ENCODE measurements at places on chromosomes 7 and 10. TPM values are rescaled to one million over a fixed set of nuclear protein-coding genes. Genes with fewer than 3 reads are reported as not detected.

GIMAP6 gene
- total RNA-seq = 38.9 TPM

ABCA13 gene
- total RNA-seq = 23.2 TPM

DNA sequence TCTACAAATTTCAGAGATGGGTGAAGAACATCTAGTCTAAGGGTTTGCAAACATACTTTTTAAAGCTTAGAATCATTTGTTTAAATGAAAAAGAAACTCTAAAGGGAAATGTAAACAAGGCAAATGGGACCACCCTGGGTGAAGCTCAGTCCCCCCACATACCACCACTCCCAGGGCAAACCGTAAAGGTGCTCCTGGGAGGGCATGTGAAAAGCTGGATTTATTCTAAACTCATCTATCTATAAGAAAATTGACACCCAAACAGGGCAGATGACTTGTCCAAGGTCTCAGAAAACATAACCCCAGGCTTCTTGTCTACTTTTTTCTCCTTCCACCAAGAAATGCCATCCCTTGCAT is 223.3 kb upstream of the PRKCQ start:
- no peaks in the 10 kb centered on the region for H3K4me1 ChIP-seq
- H3K36me3 ChIP-seq = no peaks in the 10 kb centered on the region
- H3K27ac ChIP-seq = no peak overlapping the region
- no peak for DNase-seq
- no peak overlapping the region for H3K4me3 ChIP-seq

- no peaks in the 10 kb centered on the region for H3K27me3 ChIP-seq
- peaks cover 5% of the 10 kb centered on the region for H3K36me3 ChIP-seq
- H3K4me3 ChIP-seq = no peak overlapping the region
Observed at GRCh38 chr7:127810696-127811660, 159.0 kb downstream of the SND1 start.

DNA sequence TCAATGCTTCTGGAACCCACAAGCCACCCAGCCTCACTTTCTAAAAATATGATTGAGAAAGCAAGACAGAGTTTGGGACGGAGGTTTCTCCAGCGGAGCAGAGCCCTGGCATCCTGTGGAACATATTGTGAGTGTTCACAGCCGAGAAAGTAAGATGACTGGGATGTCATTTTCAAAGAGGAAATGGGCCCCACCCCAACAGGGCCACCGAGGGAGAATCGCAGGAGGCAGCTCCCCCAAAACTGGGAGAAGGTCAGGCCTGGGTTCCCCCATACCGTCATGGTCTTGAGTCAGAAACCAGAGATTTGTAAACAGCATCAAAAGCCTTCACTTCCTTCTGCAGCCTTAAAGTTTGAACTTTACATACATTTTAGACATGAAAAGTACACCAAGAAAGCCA is 560.0 kb downstream of the PTPRN2 start:
- no peak for DNase-seq
- no peak overlapping the region for H3K4me3 ChIP-seq
- no peaks in the 10 kb centered on the region for H3K36me3 ChIP-seq
- H3K27ac ChIP-seq = no peak overlapping the region

DNA sequence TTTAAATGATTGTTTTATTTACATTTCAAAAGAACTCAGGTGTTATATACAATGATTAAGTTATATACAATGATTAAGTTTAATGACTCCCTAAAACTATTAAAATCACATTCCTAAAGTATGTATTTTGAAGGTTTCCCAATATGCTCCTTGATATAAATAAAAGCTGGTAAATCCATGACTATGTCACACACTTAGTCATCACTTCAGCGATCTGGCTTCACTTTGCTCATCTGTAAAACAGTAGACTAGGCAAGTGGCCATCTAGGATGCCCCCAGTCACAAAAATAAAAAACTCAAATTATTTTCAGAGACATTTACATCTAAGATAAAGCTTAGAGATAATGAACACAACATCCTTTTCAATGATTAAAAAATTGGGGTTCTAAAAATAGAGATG is 10.8 kb downstream of the ICA1 start:
- no peaks in the 10 kb centered on the region for H3K4me1 ChIP-seq
- DNase-seq = no peak
- H3K4me3 ChIP-seq = no peak overlapping the region

GRCh38 chr10:5502571-5503476 is 3.5 kb upstream of the CALML5 start:
- H3K36me3 ChIP-seq = no peaks in the 10 kb centered on the region
- H3K4me3 ChIP-seq = no peak overlapping the region
- DNase-seq = no peak
- peaks cover 8% of the 10 kb centered on the region for H3K4me1 ChIP-seq

- no peaks in the 10 kb centered on the region for H3K27me3 ChIP-seq
- peaks cover 5% of the 10 kb centered on the region for H3K4me1 ChIP-seq
- peak; percentile 79 for DNase-seq
- no peak overlapping the region for H3K27ac ChIP-seq
Observed at GRCh38 chr7:30146127-30146612, 11.4 kb downstream of the MTURN start.

DNA sequence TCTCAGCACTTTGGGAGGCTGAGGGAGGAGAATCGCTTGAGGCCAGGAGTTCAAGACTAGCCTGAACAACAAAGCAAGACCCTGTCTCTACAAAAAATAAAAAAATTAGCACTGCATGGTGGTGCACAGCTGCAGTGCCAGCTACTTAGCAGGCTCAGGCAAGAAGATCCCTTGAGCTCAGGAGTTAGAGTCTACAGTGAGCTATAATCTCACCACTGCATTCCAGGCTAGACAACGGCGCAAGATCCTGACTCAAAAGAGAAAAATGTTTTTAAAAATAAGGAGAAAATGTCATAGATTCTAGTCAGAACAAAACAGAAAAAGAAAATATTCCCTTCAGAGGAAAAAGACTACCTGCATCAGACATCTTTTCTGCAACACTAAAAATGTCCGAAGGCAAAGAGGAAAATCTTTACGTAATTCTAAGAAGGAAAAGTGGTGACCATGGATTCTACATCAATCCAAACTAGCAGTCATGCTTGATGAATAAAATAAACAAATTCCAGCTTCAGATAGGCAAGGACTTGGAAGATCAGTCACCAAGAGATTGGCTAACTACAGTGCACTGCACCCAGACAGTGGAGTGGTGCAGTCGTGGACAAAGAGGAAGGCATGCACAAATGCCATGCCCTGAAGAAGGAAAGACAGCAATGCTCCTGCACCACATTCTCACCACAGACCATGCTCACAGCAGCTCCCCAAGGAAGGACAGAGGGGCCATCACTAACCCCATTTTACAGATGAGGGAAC is 54.3 kb downstream of the ERCC6 start:
- H3K27ac ChIP-seq = no peak overlapping the region
- H3K36me3 ChIP-seq = peaks cover 8% of the 10 kb centered on the region
- DNase-seq = no peak
- H3K27me3 ChIP-seq = no peaks in the 10 kb centered on the region
- H3K4me3 ChIP-seq = no peak overlapping the region

DNA sequence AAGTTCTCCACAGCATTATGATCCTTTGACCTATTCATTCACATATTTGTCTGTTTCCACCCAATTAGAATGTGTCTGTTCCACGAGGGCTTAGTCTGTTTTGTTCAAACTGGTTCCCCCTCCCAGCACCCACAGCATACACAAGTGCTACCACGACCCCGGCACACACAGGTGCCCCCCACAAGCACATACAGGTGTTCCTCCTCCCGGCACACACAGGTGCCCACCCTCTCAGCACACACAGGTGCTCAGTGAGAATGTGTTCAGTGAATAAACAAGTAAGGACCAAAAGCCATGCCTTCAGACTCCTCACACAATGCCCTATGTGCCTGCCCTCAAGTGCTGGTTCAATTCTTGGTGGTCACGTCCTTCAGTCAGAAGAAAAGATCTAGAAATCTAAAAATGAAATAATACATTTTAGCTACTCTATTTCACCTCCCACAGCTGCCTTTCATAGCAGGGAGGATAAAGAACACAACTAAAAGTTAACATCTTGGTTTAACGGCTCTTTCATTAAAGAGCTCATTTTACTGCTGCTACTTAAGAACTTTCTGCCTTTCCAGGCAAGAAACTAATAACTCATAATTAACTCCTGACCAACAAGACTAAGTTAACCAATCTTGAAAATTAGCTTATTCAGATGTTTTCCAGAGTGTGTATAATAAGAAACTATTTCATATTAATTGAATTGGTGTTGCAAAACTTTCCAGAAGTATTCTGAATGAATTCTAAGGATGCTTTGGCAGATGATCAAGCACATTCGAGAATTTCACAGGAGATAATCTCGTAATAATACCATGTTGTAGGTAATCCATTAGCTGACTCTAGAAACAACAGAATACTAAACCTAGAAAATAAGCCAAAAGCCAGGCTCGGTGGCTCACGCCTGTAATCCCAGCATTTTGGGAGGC is 2.3 kb downstream of the DNMBP start:
- H3K4me1 ChIP-seq = peaks cover 15% of the 10 kb centered on the region
- no peaks in the 10 kb centered on the region for H3K27me3 ChIP-seq
- H3K27ac ChIP-seq = peak overlapping the region; percentile 71
